ENCODE measurements at places on chromosomes 11 and 22. TPM values are rescaled to one million over a fixed set of nuclear protein-coding genes. Genes with fewer than 3 reads are reported as not detected.

The CYB5R2 gene
- total RNA-seq: 17.2 TPM

The CCDC89 gene
- 4.1 TPM for total RNA-seq

The BTG4 gene
- total RNA-seq: 0.33 TPM

The MRGPRX3 gene
- not detected for total RNA-seq

The TMEM45B gene
- total RNA-seq: not detected

The PLAAT5 gene
- 0.50 TPM for total RNA-seq

The PPFIBP2 gene
- total RNA-seq: 31.3 TPM

The ANKK1 gene
- total RNA-seq: under 0.01 TPM

The ADAMTS15 gene
- 23.4 TPM for total RNA-seq

The KDELR3 gene
- 78.8 TPM for total RNA-seq

The HTR3A gene
- not detected for total RNA-seq

Data from fibroblast of lung (primary cell).